Thymus (tissue), 14 donors: ENCODE measurements at places on chromosomes 7 and 10.

GRCh38 chr10:121493521-121493920 is 104.7 kb downstream of the FGFR2 start:
- no peak for DNase-seq

DNA sequence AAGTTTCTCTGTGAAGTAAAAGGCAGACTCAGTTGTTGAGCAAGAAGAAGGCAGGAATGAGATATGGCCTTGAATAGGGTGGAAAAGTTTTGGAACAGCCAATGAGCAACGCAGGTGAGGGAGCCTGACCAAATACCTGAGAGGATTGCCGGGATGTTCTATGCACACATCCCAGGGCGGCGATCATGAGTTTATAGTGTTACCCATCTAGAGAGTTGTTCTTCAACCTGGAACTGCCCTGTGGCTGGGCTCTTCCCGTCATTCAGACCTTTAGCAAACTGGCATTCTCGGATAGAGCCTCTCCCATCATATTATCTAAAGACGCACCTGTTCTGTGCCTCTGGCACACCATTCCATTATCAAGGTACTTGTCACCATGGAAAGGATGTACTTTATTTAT is 103.0 kb upstream of the KIF5B start:
- DNase-seq = no peak

DNA sequence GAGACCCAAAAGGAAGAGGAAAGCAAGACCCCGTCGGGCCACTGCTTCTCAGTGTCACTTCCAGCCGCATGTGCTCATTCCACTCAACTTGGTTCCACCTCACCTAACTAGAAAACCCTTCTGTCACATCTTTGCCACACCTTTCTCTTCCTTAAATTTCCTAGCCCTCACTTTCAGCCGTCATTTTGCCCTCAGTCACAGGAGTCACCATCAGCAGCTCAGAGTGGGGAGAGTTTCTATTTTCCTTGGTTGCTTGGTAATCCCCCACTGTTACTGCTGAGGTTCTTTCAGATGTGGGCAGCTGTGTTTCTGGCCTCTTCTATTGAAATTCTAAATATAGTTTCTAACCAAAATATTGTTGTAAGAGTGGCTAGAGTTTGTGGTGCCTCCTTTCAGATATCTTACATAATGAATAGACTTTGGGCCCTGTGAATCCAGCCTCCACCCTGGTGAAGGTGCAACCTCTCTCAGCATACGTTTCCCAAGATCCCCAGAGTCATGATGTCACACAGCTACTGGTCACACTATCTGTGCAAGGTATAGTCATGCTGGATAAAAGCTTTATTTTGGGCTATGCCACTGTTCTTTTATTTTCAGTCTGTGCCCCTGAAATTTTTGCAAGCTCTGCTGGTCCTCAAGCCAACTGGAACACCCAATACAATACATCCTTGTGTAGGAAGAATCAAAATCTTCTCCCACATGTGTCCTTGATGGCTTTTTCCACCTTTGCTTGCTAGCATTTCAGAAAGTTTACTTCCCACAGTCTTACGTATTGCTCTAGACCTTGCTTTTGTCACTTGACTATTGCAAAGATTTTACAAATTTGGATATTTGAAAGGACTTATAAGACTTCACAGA is 9.2 kb downstream of the AGBL3 start:
- peak; percentile 43 for DNase-seq

DNA sequence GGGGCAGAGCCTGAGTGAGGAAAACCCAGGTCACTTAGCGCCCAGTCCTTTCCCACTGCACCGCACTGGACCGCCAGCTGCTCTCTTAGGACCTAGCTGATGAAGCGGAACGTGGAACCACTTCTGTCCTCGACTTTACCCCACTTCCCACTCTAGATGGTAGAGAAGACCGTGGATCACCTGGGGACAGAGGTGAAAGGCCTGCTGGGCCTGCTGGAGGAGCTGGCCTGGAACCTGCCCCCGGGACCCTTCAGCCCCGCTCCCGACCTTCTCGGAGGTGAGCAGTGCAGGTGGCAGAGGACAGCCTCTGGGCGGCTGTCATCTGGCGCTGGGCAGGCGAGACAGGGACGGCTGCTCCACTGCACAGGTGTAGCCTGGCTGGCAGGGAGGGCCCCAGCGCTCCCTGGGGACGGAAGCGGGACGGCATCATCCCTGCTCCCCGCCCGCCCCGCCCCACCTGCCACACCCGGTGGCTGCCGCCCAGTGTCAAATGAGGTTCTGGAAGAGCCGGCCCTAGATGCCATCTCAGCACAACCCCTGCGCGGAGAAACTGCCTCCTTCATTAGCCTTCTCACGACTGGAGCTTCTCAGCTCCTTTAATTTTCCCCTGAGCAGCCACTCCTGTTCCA is 11.7 kb downstream of the PLAC9 start:
- DNase-seq = peak; percentile 40

- no peak for DNase-seq
These were observed 14.7 kb downstream of the CALCR start for GRCh38 chr7:93559639-93560491.

GRCh38 chr7:158422887-158423560 is 164.6 kb downstream of the PTPRN2 start:
- no peak for DNase-seq

- DNase-seq = no peak
These were observed 30.5 kb downstream of the NSUN6 start for GRCh38 chr10:18620856-18621255.

DNA sequence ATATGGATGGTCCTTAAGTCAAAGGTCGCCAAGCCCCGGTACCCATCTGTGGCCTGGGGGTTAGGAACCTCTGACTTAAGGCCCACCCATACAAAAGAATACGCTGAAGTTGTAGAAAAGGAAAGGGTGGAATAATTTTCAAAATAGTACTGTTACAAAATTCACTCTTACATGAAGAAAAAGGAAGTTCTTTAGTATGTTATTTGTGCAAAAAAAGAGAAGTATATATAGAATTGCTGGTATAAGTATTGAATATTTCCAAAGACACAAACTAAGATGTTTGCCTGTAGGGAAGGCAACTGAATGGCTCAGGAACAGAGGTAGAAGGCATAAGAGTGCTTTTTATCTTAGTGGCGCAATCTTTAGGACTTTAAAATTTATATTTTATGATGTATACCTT is 78.7 kb downstream of the PRLHR start:
- no peak for DNase-seq

DNA sequence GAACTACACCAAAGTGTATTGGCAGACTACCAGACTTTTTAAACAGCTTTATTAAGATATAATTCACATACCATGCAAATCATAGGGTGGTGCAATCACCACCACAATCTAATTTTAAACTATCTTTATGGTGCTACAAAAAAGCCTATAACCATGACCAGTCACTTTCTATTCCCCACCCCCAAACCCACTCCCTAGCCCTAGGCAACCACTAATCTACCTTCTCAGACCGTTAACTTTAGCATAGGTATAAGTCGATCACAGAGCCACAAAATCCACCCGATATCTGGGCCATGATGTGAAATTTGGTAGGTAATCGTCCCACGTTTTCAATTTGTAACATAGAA is 536 bp upstream of the POM121 start:
- no peak for DNase-seq

- DNase-seq = no peak
These were observed 19.0 kb upstream of the RET start for GRCh38 chr10:43057831-43058340.

GRCh38 chr10:3892440-3893425 is 107.7 kb upstream of the KLF6 start:
- DNase-seq = no peak

GRCh38 chr10:62384057-62384446 is 9.9 kb downstream of the ZNF365 start:
- no peak for DNase-seq

- no peak for DNase-seq
These were observed 76.8 kb downstream of the CTBP2 start for GRCh38 chr10:125083576-125083920.

DNA sequence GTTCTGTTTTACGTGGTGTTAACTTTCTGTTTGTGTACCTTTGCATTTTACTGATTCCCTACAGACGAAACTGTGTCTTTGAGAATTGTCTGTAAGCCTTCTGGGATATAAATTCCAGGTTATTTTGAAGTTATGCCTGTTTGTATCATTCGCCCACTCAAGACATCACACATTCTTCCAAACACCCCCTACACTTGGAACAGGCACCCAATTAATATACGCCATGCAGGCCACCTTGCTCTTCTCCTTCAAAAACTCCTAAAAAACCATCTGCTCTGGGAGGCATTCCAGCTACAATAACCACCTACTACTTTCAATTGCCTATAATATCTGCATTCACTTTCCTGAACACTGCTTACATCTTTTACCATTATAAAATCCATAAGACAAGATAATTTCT is 453.3 kb downstream of the DGKB start:
- no peak for DNase-seq

- DNase-seq = no peak
These were observed 1.3 kb downstream of the NOS3 start for GRCh38 chr7:150992051-150992640.

DNA sequence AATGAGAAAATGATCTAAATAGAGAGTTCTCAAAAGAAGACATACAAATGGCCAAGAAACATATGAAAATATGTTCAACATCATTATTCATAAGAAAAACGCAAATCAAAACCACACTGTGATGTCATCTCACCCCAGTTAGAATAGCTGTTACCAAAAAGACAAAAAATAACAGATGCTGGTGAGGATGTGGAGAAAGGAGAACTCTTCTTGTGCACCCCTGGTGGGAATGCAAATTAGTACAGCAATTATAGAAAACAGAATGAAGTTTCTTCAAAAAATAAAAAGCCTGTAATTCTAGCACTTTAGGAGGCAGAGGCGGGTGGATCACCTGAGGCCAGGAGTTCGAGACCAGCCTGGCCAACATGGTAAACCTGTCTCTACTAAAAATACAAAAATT is 199.3 kb downstream of the PARD3 start:
- DNase-seq = no peak

DNA sequence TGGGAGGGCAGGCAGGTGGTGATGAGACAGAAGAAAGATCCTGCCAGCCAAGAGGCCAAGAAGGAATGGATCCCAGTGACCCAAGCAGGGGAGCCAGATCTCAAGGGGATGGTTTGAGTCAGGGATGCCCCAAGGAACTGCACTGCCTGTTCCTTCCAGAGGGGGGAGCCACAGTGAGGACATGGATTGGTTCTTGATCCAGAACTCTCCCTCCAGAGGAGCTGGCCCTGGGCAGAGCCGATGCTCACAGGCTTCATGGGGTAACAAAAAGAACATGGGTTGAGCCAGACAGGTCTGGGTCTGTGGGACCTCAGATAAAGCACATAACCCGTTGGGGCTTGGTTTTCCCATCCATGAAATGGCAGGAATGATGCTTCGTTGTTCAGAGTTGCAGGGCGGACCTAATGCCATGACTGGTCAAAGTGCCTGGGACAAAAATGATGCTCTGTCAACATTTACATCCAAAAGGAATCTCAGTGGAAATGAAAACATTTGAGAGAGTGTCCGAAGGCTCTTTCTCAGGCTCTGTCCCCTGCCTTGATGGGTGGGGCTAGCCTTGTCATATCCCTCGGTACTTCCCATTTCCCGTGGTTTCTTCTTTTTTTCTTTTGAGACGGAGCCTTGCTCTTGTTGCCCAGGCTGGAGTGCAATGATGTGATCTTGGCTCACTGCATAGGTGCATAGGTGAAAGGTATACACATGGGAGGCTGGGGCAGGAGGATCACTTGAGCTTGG is 4.7 kb upstream of the DENND2A start:
- DNase-seq = no peak

- DNase-seq = no peak
These were observed 100.5 kb upstream of the MAGI2 start for GRCh38 chr7:79553811-79554555.

DNA sequence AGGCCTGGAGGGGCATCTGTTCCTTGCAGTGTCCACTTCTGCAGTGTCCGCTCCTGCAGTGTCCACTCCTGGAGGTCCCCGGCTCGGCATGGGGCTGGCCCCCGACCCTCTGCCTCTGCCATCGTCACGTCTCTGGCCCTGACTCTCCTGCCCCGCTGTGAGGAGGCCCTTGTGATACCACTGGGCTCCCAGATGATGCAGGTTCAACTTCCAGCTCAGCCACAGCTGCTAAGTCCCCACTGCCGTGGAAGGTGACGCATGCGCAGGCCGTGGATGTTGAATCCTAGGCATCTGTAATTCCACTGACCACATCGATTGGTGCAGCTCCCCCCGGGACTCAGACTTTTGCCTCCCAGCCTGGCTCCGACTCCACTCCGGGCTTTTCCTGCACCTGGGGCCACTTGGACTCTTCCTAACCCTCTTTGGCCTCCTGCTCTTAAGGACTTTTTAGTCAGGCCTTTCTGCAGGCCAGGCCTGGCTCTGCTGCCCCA is 95.1 kb downstream of the GLRX3 start:
- no peak for DNase-seq

GRCh38 chr10:48614481-48615390 is 9.9 kb upstream of the ARHGAP22 start:
- DNase-seq = no peak

GRCh38 chr7:158284617-158285382 is 302.8 kb downstream of the PTPRN2 start:
- DNase-seq = no peak

DNA sequence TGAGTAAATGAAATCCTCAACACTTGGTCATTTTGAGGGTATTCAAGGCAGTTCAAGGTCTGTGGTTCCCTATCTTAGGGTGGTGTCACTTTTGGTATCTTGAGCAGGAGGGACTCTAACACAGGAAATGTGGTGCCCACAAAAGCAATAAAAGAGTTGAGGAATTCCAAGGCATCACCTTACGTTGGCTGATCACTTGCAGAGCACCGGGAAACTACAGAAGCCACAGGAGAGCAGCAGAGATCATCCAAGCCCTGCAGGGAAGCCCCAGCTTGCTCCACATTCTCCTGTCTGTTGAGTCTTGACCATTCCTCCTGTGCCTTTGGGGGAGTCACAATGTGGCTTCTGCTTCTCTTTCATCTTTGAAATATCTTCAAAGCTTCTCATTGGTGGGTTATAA is 565.8 kb upstream of the ADARB2 start:
- no peak for DNase-seq

DNA sequence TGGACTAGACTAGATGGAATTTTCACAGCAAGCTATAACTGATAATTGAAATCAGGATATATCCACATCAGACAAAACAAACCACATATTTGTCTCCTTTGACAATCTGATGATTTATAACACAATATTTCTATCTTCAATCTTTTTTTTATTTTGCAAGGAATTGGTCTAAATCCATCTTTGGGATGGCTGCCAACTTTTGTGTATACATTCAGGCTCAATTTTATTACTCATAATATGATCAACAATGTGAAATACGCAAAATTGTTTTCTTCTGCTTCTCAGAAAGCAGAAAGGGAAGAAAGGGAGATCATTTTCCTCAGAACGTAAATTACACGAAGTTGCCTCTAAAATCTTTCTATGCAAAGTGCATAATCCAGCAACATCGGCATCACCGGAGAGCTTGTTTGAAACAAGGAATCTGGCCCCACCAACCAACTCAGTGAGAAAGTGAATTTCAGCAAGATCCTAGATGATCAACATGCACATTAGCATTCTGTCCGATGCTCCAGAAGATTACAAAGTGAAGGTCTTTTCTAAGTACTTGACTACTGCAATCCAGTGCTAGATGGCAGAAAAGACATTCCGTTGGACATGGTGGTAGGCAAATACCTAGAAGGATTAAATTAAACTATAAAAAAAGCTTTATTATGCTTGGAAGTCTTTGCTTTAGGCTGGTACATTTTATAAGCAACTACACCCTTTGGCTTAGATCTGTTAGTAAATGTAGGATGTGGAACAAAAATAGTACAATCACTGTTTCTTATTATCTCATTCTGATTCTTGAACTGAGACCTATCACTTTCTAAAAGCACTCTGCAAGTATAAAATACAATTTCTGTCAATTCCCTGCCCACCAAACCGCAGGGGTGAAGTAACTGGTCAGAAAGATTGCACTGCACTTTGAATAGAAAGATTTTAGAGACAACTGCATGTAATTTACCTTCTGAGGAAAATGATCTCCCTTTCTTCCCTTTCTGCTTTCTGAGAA is 126.4 kb upstream of the RSU1 start:
- DNase-seq = no peak
